ENCODE measurements at places on chromosomes 7 and 10. TPM values are rescaled to one million over a fixed set of nuclear protein-coding genes. Genes with fewer than 3 reads are reported as not detected.

PRKAR2B gene
- 3.9 TPM for total RNA-seq

PARG gene
- 24.0 TPM for total RNA-seq

DYNC1I1 gene
- 69.1 TPM for total RNA-seq

OR6B1 gene
- total RNA-seq, result not detected

ANXA8 gene
- total RNA-seq, result not detected

TMEM196 gene
- total RNA-seq, result not detected

A1CF gene
- total RNA-seq, result not detected

CPA4 gene
- not detected for total RNA-seq

EIF5AL1 gene
- 0.14 TPM for total RNA-seq

BAIAP2L1 gene
- 0.63 TPM for total RNA-seq

GPR26 gene
- total RNA-seq, result not detected

MBL2 gene
- total RNA-seq, result not detected

IFIT3 gene
- total RNA-seq, result 22.7 TPM

KCNH2 gene
- 1.2 TPM for total RNA-seq

GIMAP7 gene
- total RNA-seq, result 21.4 TPM

CPSF4 gene
- 48.2 TPM for total RNA-seq

EFCAB10 gene
- not detected for total RNA-seq

WDR86 gene
- total RNA-seq, result 8.5 TPM

AKR1D1 gene
- not detected for total RNA-seq

SLC26A4 gene
- 0.81 TPM for total RNA-seq

CDK14 gene
- 14.6 TPM for total RNA-seq

ECD gene
- 34.8 TPM for total RNA-seq

ANKIB1 gene
- total RNA-seq, result 37.1 TPM

MEOX2 gene
- 9.5 TPM for total RNA-seq

SDHAF3 gene
- 3.5 TPM for total RNA-seq

SIRT1 gene
- 34.7 TPM for total RNA-seq

NEBL gene
- total RNA-seq, result 4.7 TPM

UPK3B gene
- 3.9 TPM for total RNA-seq

SLC13A4 gene
- 2.1 TPM for total RNA-seq

TUBB8 gene
- not detected for total RNA-seq

THNSL1 gene
- total RNA-seq, result 1.3 TPM

PKD1L1 gene
- 0.14 TPM for total RNA-seq

MRPS24 gene
- 71.8 TPM for total RNA-seq

GPR15LG gene
- not detected for total RNA-seq

NACAD gene
- 10.8 TPM for total RNA-seq

HOXA9 gene
- not detected for total RNA-seq

UPK3BL2 gene
- total RNA-seq, result 10.8 TPM

TIMM23B gene
- 22.7 TPM for total RNA-seq

NME8 gene
- total RNA-seq, result not detected

METTL27 gene
- total RNA-seq, result 1.2 TPM

WEE2 gene
- total RNA-seq, result not detected

ATP5MK gene
- 148 TPM for total RNA-seq

SCART1 gene
- 12.1 TPM for total RNA-seq

IL2RA gene
- 48.2 TPM for total RNA-seq

GIMAP4 gene
- 29.3 TPM for total RNA-seq

KEL gene
- not detected for total RNA-seq

TMEM139 gene
- not detected for total RNA-seq

MSS51 gene
- 2.6 TPM for total RNA-seq

MINDY3 gene
- total RNA-seq, result 29.6 TPM

PAPOLB gene
- 1.1 TPM for total RNA-seq

ABCB1 gene
- 1.4 TPM for total RNA-seq

Measured in thoracic aorta (tissue), 2 donors.